ENCODE measurements at places on chromosomes 2 and 18.

GRCh38 chr2:234863043-234863934 lies 88.5 kb upstream of the SH3BP4 start:
- peak; percentile 88 for DNase-seq

GRCh38 chr2:96485350-96485749 lies 19.8 kb downstream of the NEURL3 start:
- no peak for DNase-seq

DNA sequence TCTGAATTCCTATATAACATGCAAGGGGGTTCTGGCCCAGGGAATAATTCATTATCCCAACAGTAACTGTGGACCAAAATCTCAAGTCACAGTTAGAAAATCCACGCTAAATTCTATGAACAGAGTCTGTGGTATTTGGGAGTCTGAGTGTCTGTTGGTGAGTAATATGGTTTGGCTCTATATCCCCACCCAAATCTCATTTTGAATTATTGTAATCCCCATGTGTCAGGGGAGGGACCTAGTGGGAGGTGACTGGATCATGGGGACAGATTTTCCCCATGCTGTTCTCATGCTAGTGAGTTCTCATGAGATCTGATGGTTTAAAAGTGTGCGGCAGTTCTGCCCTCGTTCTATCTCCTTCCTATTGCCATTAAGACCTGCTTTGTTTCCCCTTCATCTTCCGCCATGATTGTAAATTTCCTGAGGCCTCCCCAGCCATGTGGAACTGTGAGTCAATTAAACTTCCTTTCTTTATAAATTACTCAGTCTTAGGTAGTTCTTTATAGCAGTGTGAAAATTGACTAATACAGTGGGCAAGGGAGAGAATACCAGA lies 68.3 kb downstream of the NBAS start:
- DNase-seq = no peak

DNA sequence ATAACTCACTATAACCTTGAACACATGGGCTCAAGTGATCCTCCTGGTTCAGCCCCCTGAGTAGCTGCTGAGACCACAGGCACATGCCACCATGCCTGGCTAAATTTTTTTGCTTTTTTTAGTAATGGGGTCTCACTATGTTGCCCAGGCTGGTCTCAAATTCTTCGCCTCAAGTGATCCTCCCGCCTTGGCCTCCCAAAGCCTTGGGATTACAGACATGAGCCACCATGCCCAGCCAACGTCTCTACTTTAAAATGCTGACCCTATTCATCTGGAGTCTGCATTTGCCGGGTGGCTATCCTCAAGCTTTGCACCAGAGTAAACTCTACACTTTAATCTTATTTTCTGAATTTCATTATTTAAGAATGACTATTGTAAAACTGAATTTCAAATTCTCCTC lies 37.6 kb upstream of the RALBP1 start:
- DNase-seq = no peak

DNA sequence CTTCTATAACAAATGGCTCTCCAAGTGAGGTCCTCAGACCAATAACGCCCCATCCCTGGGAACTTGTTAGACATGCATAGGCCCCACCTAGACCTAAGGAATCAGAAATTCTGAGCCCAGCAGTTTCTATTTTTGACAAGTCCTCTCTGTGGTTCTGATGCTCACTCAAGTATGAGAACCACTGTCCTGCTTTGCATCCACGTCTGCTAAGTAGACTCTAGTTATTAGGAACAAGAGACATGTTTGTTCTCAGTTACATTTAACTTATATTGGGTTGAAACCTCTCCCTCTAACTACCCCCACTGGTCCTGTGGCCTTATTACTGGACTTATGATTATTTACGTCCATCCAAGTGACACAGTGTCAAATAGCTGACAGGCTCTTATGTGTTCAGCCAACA lies 70.3 kb downstream of the TMEM17 start:
- no peak for DNase-seq

DNA sequence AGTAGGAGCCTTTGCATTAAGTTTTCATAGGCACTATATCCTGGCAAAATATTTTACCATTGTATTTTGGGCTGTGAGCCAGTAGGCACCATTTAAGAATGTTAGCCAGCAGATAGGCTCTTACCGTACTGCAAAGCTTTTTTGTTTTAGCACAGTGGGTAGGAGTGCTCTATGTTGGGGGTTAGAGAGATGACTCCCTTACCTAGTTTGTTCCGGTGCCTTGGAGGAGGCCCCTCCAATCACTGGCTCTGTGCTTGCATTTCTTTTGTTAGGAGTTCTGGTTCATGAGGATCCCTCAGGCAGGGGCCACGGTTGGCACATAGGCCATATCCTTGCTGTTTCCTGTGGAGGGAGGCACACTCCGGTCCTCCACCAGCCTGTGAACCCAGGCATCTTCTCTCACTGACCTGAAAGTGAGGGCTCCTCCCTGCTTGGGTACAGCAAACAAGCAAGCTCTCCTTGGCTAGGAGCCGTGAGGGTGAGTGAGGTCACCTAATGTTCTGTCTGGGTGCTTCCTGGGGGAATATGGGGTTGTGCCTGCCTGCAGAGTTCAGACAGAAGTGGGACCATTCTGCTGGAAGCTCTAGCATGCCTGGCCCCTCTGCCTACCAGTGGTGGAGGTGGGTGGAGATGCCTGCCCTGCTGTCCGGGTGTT lies 29.8 kb downstream of the LTBP1 start:
- no peak for DNase-seq

GRCh38 chr2:229445019-229445418 lies 173.9 kb upstream of the PID1 start:
- DNase-seq = no peak

DNA sequence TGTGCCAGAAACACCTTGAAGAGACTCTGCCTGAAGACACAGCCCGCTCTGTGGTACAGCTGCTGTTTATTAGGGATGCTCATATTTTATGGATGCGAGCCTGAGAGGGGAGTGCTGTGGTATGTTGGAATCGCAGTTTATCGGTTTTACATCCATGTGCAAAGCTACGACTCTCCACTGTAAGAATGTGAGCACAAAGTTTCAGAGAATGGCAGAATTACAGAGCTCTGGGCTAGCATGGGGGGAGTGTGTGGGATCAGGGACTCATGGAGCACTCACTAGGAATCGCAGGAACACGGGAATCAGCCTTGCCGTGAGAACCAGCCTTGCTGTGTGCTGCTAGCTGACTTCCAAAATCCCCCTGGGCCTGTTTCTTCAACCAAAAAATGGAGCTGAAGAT lies 199.9 kb downstream of the RNF144A start:
- no peak for DNase-seq

- DNase-seq = no peak
Measured at GRCh38 chr2:68850524-68850923, 20.7 kb downstream of the BMP10 start.

DNA sequence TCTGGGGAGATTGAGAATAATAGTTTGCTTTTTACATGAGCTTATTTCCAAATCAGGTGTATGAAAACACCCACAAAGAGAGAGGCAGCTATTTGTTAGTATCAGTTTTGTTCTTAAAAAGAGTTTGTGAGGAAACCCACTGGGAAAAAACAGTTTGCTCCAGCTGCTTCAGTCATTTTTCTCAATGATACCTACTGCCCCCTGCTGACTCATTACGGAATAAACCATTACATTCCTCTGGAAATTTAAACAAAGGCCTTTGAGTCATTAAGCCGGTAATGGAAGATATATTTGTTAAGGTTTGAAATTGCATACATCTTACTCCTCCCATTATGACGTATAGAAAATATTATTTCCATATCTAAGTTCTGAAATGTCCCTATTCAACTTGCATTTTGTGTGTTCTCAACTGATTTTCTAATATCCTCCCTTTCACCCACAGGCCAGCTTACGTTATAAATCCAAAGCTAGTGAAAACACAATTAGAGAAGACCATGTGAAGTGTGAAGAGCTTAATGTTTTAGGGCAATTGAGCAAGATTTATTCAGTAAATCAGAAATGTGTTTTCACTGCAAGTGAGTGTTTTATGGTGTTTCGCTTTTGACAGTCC lies 761.6 kb downstream of the DSC3 start:
- peak; percentile 20 for DNase-seq

GRCh38 chr2:108407864-108408729 lies 30.3 kb downstream of the SULT1C4 start:
- DNase-seq = no peak

DNA sequence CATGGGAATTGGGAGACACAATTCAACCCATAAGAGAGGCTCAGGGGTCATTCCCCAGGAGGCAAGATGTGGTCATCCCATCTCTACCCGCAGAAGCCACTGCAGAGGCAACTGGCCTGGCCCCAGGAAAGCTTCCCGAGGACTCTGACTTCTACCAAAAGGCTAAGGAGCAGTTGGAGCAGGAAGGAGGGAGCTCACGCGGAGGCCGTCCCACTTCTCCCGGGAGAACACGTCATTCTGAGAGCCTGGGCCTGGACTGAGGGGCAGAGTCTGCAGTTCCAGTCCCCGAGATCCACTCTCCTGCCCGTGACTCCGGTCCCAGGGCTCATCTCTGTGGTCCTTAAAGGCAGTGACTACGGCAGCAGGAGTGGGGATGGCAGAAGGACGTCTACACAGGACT lies 69.0 kb upstream of the TAF1B start:
- no peak for DNase-seq

GRCh38 chr2:230129343-230129742 lies 60.6 kb upstream of the SLC16A14 start:
- no peak for DNase-seq

- peak; percentile 89 for DNase-seq
Measured at GRCh38 chr2:174615871-174616436, 18.4 kb upstream of the WIPF1 start.

- DNase-seq = peak; percentile 20
Measured at GRCh38 chr2:240851078-240851991, 17.3 kb upstream of the AGXT start.

DNA sequence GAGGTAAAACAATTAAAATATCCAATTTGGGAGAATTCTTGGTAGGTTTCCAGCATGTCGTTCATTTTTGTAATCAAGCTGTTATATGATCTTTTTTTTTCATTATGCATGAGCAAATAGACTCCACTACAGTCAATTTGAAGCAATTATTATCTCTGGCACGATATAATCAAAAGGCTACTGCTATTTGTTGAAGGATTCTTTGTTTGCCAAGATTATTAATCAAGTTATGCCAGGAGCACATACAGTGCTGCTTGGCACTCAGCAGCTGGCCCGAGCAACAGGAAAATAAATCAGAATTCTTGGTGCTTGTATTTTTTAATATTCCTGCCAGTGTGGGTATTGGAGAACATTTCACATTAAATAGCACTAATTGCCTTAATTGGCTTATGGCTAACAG lies 279.5 kb downstream of the RND3 start:
- DNase-seq = peak; percentile 81
